ENCODE measurements at places on chromosomes 5 and 9.

DNA sequence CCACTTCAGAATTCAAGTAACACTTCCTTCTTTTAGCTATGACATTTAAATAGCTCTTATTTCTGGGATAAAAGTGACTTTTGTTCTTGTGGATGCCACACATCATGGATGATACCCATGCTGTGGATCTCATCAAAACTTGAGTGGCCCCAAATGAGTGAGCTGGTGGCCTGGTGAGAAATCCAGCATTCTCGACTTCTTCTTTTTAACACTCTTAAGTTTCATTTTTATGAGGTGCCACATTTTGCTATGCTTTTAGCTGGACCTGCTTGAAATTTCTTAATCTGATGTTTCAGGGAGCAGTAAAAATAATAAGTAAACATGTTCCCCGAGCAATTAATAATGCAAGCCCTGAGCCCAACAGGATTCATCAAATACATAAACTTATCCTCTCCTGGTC lies 384.8 kb upstream of the MEF2C start:
- no peak for DNase-seq

- DNase-seq, result no peak
These were observed 1381.5 kb upstream of the WWC1 start for GRCh38 chr5:166909926-166910325.

GRCh38 chr5:169581580-169582227 lies 1.9 kb upstream of the SPDL1 start:
- no peak for DNase-seq

DNA sequence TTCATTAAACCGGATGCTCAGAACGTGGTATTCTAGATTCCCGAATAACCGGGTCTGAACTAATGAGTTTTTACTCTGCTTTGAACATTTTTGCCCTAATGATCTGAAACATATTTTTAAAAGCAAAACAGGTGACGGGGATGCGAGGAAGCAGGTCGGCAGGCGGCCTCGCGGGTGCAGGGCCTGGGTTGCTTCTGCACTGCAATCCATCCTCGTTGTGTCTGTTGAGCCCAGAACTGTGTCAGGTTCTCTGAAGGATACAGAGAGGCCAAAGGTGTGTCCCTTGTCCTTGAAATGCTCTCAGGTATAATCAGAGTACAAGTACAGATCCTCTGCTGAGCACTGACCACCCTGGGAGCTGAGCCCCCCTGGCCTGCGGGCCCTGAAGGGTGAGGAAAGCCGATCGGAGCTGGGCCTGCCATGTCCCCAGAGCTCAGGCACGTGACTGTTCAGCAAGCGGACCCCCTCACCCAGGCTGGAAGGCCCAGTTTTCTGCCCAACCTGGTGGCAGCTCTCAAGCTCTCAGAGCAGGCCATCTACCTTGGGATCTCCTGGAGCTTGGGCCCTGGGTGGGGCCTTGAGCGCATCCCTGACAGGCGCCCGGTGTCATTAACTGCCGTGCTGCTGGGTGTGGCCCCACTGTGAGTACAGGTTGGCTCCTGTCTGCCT lies 151.8 kb downstream of the OLFM1 start:
- DNase-seq, result peak; percentile 5

- DNase-seq, result no peak
These were observed 11.6 kb downstream of the GZMA start for GRCh38 chr5:55114061-55114460.

DNA sequence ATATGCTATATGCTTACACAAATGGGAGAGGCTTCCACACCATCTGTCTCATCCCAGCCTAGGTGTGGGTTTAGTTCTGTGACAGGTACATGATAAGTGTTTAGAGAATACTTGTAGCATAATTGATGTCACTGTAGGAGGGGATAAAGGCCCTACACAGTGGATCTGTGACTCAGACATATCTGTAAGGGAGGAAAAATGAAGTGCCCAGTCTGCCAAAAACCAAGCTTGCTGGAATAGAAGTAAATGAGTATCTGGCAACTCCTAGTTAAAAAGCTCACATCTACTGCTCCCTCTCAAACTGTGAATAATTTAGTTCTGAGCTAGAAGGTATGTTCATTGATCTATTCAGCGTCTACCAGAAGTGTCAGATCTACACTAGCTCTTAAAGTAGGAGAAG lies 38.9 kb upstream of the FAM174A start:
- no peak for DNase-seq

DNA sequence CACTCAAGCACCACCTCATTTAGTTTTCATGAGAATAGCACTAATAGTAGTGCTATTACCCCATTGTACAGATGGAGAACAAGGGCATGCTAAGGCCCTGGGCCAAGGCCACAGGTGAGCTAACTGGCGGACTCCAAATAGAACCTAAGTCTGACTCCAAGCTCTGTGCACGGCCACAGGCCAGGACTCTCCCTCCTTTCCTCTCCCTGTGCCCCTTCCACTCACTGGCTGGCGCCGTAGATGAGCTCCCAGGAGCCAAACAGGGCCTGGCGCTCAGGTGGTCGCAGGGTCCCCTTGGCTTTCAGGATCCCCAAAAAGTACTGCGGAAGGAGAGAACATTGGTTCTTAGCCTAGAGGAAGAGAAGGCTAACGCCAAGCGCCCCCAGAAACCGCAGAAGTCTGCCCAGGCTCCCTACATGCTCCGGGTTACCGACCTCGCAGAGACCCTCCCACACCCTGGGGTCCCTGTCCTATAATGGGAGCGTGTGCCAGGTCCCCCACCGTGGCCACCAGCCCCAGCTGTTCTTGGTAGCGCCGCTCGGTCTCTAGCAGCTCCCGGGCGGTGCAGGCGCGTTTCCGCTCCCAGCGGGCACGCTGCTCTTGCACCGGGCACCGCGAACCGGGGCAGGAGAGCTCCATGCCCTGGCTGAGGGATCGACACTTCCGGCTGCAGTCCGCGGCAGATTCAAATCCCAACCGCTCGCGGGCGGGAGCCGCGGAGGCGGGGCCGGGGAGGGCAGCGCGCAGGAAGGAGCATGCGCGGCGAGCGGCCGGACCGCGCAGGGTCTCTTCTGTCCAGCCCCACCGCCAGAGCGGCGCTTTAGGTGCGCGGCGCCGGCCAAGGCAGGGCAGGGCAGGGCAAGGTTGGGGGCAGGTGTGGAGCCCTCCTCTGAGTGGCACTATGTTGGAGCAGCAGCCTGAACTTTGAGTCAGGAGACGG lies at the start of gene ARHGEF39:
TSS of gene ARHGEF39 (minus strand) at position 665 of the 940 bp plus-strand sequence. CDS start at position 639, 26 bp downstream.
- peak; percentile 80 for DNase-seq

Measured in left ventricle myocardium inferior (tissue), 1 donor.